ENCODE measurements at places on chromosomes 3 and 15.

- no peak for DNase-seq
Observed at GRCh38 chr3:62481962-62482361, 108.6 kb upstream of the FEZF2 start.

- DNase-seq: no peak
Observed at GRCh38 chr3:177601152-177601551, 403.9 kb upstream of the TBL1XR1 start.

GRCh38 chr15:81530271-81530691 is 156.3 kb upstream of the TMC3 start:
- DNase-seq: no peak

GRCh38 chr15:96183867-96184266 is 146.6 kb upstream of the NR2F2 start:
- DNase-seq: no peak

GRCh38 chr3:138450704-138451424 is 16.4 kb downstream of the ESYT3 start:
- no peak for DNase-seq

GRCh38 chr3:149845570-149846244 is 32.7 kb downstream of the RNF13 start:
- DNase-seq: no peak

DNA sequence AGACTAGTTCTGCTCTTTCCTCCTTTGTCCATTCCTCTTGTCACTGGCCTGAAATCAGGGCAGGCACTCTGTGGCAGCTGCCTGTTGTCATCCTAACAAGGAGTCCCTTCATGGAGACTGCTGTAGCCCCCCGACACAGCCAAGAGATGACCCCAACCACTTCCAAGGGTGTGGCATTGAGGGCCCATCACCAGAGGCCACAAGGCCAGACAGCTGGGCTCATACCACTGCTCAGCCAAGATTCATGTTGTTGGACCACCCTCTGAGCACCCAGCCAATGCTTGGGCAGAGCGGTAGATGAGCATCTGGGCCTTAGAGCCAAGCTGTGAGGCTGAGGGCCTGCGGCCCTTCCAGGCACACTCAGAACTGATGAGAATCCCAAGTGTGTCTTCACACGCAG is 85.4 kb downstream of the EPHB1 start:
- no peak for DNase-seq

DNA sequence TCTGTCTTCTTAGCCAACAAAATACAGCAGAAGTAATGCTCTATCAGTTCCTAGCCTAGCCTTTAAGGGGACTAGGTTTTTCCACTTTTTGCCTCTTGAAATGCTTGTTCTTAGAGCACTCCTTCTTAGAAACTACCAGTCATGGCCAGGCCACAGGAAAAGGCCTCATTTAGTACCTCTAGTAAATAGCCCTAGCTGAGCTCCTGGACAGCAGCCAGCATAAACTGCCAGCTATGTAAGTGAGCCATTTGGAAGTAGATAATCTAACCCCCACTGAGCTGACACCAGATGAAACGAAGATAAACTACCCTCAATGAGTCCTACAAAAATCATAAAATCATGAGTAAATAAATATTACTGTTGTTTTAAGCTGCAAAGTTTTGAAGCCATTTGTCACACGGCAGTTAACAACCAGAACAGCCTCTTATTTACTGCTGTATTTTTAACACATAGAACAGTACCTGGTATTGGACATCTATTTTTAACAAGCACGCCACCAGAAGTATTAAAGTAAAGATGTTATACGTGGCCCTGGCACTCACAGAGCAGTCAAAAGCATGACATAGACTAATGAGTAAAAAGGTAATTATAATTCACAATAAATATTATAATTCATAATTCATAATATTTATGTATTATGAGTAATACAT is 12.0 kb downstream of the TBC1D5 start:
- no peak for DNase-seq

- no peak for DNase-seq
Observed at GRCh38 chr3:188888321-188889053, 283.3 kb upstream of the TPRG1 start.

DNA sequence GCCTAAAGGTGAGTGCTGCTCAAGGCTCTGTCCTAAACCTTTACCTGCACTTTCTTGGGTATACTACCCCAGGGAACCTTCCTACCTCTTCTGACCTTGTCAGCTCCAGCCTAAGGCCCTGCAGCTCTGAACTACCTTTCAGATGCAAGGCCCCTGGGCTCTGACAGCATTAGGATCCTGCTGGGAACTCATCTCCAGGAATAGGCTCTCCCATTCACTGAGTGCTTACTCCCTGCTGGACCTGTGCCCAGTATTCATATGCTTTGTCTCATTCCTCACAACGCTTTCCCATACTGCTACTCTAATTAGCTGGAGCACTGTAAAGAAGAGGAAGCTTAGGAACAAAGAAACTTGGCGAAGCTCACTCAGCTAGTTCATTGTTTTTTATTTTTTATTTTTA is 53.8 kb upstream of the RAB6B start:
- DNase-seq: no peak

GRCh38 chr15:91865486-91865885 is 12.0 kb downstream of the SLCO3A1 start:
- no peak for DNase-seq

DNA sequence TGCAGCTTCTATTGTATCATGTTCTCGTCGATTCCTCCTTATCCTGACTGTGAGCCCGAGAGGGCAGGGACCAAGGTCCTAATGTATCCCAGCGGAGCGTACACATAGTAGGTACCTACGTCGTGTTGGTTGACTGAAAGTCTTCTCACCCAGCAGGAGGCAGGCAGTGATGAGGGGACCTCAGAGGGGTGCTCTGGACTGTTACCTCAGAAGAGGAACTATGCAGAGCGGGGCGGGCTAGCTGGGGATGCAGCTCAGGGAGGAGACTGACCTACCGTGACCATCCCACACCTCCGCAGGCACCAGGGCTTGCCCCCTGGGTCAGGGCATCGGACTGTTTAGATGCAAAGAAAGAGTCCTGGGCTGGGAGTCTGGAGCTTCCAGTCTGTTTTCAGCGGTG is 11.4 kb downstream of the CHAC1 start:
- DNase-seq: no peak

DNA sequence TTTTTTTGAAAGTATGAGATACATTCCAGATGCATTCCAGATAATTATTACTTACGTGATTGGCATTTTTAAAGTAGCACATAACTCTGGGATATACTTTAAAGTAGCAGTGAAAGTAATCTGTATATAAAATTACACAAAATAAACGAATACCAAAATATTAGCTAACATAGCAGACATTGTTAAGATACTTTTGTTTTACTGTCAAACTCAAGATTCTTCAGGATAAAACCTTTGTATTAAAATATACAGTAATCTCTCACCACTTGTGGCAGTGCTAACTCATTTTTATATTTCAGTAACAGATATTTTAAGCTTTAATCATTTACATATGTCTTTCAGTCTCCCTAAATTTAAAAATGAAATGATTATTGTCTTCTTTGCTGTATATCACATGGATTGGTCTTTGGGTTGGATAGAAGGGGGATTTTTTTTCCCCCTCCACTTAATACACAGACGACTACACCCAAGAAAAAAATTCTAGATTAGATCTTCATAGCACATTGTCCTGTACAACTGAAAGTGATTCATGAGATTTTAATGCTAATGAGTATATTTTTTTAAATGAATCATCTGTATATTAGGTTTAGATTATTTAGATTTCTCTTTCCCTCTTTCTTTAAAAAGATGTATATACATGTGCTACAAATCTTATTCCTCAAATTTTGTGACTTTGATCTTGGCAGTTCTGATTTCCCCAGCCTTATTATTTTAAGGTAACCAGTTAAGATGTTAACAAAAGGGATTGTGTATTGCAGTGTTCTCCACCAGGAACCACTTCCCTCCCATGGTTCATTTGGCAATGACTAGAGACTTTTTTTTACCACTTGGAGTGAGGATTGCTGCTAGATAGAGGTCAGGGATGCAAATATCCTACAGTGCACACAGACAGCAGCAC is 24.5 kb upstream of the EBLN2 start:
- DNase-seq: no peak

DNA sequence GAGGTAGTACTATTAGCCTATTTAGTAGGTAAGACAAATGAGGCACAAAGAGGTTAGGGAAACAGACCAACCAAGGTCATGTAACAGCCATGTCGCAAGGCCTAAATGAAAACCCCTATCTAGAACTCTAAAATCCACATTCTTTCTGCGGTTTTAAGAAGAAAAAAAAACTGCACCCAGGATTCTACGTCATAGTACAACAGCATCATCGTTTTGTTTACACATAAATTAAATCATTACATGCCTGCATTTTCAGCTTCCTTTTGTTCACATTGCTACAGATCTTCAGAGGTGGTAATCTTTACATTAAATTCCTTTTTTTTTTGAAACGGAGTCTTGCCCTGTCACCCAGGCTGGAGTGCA is 548 bp upstream of the PSMD6 start:
- no peak for DNase-seq
